ENCODE measurements at places on chromosomes 2 and 18.
A peak's percentile ranks its signal among the peaks of the same experiment; 100 is the strongest.

GRCh38 chr2:141767691-141768090 is 363.1 kb downstream of the LRP1B start:
- no peaks in the 10 kb centered on the region for H3K4me1 ChIP-seq
- DNase-seq: no peak
- H3K36me3 ChIP-seq: no peaks in the 10 kb centered on the region
- no peak overlapping the region for H3K27ac ChIP-seq
- H3K27me3 ChIP-seq: no peaks in the 10 kb centered on the region

DNA sequence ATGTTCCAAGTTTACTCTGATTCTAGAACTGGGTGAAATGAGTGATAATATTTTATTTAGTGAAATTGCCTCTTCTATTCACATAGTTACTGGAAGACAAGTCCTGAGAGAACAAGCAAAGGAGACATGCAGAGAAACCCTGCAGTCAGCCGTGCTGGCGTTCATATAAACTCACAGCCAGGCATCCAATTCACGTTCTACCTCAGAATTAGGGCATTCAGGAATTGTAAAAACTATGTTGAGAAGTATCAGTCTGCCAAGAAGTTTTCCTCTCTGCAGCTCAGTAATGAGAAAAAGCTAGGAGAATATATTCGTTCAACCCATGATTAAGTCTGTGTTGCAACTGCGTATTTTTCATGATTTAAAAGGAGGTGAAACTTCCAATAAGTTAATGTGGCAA is 156.2 kb upstream of the DSEL start:
- H3K36me3 ChIP-seq: no peaks in the 10 kb centered on the region
- DNase-seq: no peak
- no peaks in the 10 kb centered on the region for H3K27me3 ChIP-seq
- H3K27ac ChIP-seq: no peak overlapping the region

- peak; percentile 80 for DNase-seq
- peak overlapping the region; percentile 91 for H3K27ac ChIP-seq
- H3K4me1 ChIP-seq: peaks cover 54% of the 10 kb centered on the region
- no peaks in the 10 kb centered on the region for H3K36me3 ChIP-seq
Measured at GRCh38 chr2:86225581-86225980, 26.3 kb downstream of the MRPL35 start.

- H3K27ac ChIP-seq: no peak overlapping the region
- peaks cover 17% of the 10 kb centered on the region for H3K4me1 ChIP-seq
- H3K27me3 ChIP-seq: no peaks in the 10 kb centered on the region
- no peak overlapping the region for H3K4me3 ChIP-seq
- no peaks in the 10 kb centered on the region for H3K36me3 ChIP-seq
Measured at GRCh38 chr2:64062840-64063239, 43.6 kb upstream of the VPS54 start.

- no peaks in the 10 kb centered on the region for H3K27me3 ChIP-seq
- no peak overlapping the region for H3K27ac ChIP-seq
- H3K4me1 ChIP-seq: peaks cover 2% of the 10 kb centered on the region
- H3K36me3 ChIP-seq: no peaks in the 10 kb centered on the region
- no peak overlapping the region for H3K4me3 ChIP-seq
- DNase-seq: no peak
Measured at GRCh38 chr2:51778806-51779205, 746.9 kb upstream of the NRXN1 start.

DNA sequence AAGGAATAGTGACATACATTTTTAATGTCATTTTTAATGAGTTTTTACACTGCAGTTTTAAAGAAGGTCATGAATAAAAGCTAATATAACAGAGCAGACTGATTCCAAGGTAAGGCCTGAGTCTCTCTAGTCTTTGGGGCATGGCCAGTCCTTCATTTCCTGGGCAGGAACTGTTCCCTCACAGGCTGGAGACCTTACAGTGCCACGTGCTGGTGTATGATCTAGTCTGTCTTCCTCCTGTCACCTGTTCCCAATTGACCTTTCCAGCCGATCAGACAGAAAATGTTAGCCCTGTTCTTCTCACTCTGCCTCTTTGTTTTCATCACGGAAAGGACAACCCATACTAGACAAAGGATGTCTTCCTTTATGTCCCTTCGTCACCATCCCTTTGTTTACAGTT is 33.6 kb downstream of the ZCCHC2 start:
- peaks cover 7% of the 10 kb centered on the region for H3K4me1 ChIP-seq
- H3K27ac ChIP-seq: no peak overlapping the region
- H3K27me3 ChIP-seq: no peaks in the 10 kb centered on the region
- no peak for DNase-seq
- H3K36me3 ChIP-seq: peaks cover 50% of the 10 kb centered on the region
- no peak overlapping the region for H3K4me3 ChIP-seq

DNA sequence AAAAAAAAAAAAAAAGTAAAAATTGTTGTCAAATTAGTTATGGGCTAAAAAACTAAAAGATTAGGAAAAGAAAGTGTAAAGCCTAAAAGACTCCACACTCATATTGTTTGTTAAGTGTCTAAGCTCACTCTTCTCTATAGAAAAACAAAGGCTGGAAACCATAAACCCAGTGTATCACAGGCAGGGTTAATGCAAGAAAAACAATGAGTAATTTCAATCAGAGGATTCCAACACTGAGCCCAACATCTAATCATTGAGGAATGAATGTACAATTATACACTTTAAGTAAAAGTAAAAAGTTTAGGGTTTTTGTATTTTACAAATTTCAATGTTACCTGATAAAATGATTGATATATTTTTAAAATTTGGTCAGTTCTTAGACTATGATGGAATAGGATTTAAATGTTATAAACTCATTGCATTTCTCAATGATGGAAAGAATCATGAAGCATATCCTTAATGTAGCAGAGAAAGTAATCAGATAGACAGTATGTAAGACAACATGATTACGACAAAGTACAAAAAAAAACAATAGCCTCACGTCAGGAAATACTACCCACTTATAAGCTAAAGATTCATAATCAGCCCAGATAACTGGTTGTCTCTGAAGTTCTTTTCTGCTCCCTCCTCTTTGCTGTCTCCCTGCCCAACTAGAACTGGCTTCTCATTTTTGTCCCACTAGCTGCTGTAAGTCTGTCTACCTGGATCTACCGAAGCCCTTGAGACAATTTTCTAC is 44.5 kb upstream of the SP3 start:
- DNase-seq: no peak
- peaks cover 18% of the 10 kb centered on the region for H3K4me1 ChIP-seq
- H3K36me3 ChIP-seq: no peaks in the 10 kb centered on the region
- H3K4me3 ChIP-seq: no peak overlapping the region
- H3K27me3 ChIP-seq: no peaks in the 10 kb centered on the region

DNA sequence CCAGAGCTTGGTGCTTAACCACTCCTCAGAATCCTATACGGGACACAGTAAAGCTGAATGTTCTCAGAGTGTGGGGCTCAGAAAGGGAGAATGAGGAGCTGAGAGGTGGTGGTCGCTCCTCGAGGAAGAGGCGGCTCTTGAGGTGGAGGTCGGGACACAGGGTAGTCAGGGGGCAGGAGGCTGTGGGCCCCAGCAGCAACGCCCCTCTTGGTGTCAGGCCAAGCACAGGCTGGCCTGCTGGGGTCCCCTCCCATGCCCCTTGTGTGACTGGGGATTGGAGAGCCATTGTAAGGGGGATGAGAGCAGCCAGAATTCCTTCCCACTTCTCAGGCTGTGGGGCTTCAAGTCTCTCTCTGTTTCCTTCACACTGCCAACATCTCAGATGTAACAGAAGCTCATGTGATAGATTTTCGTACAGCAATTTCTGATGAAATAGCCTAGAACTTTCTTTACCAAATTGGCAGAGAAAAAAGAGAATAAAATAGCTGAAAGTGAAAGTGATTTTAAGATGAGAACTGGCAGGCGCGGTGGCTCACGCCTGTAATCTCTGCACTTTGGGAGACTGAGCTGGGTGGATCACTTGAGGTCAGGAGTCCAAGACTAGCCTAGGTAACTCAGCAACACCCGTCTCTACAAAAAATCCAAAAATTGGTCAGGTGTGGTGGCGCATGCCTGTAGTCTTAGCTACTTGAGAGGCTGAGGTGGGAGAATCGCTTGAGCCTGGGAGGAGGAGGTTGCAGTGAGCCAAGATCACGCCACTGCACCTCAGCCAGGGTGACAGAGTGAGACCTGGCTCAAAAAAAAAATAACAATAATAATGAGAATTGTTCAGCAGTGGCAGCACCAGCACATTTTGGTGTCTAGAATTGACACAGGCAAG is 61.1 kb upstream of the RPL31 start:
- H3K36me3 ChIP-seq: peaks cover 29% of the 10 kb centered on the region
- no peak overlapping the region for H3K27ac ChIP-seq
- no peaks in the 10 kb centered on the region for H3K27me3 ChIP-seq
- H3K4me1 ChIP-seq: no peaks in the 10 kb centered on the region

All from heart left ventricle (tissue), 16 donors.